ENCODE measurements at places on chromosomes 12 and 14. TPM values are rescaled to one million over a fixed set of nuclear protein-coding genes. Genes with fewer than 3 reads are reported as not detected.

PRPF39 gene
- total RNA-seq, result 54.4 TPM

TCL1A gene
- total RNA-seq, result not detected

AKAP3 gene
- 2.2 TPM for total RNA-seq

GRCh38 chr14:57831981-57832380, 33.9 kb downstream of the SLC35F4 start:
- no peak for DNase-seq

DNA sequence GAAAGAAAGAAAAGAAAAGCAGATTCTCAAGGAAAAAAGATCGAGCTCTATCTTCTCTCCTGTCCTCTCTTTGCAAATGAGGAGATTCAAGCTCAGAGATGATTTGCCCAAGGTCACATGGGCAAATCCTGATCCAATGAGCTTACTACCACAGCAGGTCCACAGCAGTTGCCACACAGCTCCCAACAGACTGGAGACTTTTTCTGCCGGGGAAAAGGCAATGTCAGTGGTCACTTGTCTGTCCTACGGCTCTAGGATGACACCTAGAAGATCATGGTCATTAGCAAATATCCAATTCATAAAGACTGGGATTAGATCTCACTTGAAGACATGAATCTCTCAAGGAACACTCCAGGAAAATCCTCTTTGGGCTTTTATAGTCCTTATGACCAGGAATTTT, 58.8 kb downstream of the TTC7B start:
- DNase-seq, result no peak

DNA sequence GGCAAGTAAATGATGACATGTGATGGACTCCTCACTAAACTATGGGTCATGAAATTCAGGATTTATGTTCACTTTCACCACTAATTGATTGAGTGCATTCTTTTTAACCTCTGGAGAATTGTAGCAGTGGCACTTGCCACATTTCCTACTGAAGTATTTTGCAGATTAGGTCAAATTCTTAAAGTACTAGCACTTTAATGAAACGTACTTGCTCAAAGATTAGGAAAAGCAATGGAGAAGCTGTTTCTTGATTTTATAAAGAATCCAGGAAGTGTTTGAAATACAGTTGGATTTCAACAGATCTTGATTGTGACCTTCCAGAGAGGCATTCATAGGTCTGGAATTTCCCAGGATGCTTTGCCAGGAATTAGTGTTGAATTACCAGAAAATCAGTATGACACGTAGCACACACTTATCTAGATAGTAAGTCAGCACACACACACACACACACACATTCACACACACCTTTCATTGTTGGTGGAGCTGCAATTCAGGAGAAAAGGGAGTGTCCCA, 162.6 kb downstream of the MYRFL start:
- no peak for DNase-seq

- DNase-seq, result peak; percentile 51
Measured at GRCh38 chr12:3752096-3752709, 706 bp downstream of the CRACR2A start.

DNA sequence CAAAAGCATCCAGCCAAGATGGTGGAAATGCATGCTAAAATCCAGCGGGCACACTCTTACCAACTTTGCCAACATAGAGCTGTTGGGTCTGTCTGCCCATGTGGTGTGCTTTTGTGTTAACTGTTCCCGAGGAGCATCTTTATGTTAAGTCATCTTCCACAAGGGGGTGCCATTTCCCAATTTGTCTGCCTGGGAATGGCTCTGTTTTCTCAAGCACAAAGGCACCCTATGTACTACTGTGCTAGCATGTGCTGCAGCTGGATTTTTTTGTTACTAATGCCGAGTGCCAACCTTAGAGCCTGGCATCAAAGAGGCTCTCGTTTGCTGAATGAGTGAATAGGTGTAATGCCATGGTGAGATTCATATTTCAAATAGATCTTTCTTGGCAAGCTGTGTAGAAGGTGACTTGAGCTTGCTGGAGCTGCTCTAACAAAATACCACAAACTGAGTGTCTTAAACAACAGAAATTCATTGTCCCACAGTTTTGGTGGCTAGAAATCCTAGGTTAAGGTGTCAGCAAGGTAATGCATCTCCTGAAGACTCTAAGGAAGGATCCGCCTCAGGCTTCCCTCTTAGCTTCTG, 74.3 kb downstream of the TRHDE start:
- no peak for DNase-seq

DNA sequence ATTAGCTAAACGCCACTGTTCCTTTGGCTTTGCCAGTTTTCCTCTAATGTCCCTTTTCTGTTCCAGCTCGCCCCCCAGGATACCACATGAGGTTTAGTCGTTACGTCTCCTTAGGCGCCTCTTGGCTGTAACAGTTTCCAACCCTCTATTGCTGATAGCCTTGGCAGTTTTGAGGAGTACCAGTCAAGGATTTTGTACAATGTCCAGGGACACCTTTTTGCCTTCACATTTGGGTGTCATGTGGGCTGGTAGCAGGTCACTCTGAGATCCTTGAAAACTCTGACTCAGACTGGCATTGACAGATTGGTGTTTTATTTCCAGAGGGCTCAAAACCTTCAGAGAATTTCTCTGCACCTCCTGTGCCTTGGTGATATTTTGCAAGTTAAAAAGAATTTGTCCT, 14.1 kb downstream of the SH2B3 start:
- no peak for DNase-seq

- no peak for DNase-seq
Measured at GRCh38 chr12:101021911-101022388, 188.1 kb downstream of the SLC5A8 start.

DNA sequence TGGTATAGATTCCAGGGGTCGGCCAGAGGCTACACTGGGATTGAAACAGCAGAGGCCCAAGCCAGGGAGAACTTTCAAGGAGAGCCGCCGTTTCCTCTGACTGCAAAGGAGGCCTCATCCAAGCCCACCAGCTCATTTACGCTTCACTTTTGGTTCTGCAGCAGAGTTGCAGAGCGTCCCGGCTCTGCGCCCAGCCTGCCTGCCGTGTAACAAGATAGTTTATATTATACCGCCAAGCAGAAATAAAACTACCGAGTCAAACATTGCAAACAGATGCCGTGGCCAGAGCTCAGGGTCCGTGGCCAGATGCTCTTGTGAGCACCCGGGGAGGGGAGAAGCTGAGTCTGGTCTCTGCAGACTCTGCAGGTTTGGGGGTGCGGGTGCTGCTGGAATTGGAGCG, 60.7 kb upstream of the TBX3 start:
- DNase-seq, result no peak
